ENCODE measurements at places on chromosomes 11 and 22. TPM values are rescaled to one million over a fixed set of nuclear protein-coding genes. Genes with fewer than 3 reads are reported as not detected.

TRIM66 gene
- 10.9 TPM for total RNA-seq

FGF19 gene
- total RNA-seq, result not detected

DNA sequence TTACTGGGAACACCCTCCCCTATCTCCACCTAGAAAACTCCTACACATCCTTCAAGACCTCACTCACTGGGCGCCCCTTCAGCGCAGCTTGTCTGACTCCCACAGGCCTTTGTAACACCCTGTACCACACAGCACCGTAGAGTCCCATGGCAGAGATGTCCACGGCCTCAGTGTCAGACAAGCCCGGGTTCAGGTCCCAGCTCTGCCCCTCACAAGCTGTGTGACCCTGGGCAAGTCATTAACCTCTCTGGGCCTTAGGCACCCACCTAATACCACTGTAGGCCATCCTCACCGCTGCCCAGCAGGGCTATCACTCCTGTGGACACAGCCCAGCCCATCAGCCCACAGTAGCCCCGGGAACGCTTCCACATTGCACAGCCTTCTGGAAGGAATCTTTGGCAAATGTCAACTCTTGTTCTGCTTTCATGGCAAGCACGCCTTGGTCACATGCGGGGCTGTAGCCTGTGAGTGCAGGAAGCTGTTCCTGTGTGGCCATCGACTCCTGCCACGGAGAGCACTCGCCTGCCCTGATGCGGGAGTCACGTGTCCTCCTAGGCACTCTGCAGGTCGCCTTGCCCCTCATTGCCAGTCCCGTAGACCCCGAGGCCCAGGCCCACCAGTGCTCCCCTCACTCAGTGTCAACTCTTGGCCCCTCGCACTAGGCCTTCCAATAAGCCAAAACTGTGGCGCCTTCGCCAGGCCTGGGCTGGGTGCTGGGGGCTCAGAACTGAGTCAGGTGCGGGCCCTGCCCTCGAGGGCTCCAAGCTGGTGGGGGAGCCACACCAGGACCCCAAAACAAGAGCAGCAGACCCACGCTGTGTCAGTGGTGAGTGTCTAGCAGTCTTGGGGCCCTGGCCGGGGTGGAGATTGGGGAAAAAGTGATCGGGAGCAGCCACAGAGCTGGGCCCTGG, 32.9 kb upstream of the RFPL3 start:
- DNase-seq, result no peak

AGBL2 gene
- total RNA-seq, result 0.25 TPM

GRCh38 chr11:61897387-61898246, 6.3 kb upstream of the FADS3 start:
- DNase-seq, result peak; percentile 84

GRCh38 chr11:123450623-123451022, 20.6 kb downstream of the GRAMD1B start:
- DNase-seq, result peak; percentile 87

- no peak for DNase-seq
Measured at GRCh38 chr11:36345535-36346141, 49.5 kb downstream of the PRR5L start.

CHKB gene
- total RNA-seq, result 54.6 TPM

DNA sequence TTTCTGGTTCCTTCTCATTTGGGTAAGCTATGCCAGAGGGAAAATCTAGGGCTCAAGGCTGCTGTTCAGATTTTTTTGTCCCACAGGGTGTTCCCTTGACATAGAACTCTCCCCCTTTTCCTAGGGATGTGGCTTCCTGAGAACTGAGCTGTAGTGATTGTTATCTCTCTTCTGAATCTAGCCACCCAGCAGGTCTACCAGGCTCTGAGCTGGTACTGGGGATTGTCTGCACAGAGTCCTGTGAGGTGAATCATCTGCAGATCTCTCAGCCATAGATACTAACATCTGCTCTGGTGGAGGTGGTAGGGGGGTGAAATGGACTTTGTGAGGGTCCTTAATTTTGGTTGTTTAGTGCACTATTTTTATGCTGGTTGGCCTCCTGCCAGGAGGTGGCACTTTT, 167.3 kb upstream of the PGR start:
- no peak for DNase-seq

- DNase-seq, result no peak
Measured at GRCh38 chr11:115927823-115928329, 423.7 kb upstream of the CADM1 start.

- DNase-seq, result no peak
Measured at GRCh38 chr22:23826510-23827350, 12.1 kb downstream of the DERL3 start.

DNA sequence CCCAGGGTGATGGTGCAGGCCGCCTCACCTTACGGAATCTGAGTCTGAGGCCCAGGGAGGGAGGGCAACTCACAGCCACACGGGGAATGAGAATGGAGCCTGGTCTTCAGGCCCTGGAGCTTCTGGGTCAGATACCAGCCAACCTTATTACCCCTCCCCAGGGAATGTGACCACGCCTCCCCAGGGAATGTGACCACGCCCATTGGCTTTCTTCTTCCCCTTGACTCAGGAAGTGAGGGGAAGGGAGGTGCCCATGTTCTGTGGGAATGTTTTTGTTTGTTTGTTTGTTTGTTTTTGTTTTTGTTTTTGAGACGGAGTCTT, 57.5 kb upstream of the RBFOX2 start:
- no peak for DNase-seq

DNA sequence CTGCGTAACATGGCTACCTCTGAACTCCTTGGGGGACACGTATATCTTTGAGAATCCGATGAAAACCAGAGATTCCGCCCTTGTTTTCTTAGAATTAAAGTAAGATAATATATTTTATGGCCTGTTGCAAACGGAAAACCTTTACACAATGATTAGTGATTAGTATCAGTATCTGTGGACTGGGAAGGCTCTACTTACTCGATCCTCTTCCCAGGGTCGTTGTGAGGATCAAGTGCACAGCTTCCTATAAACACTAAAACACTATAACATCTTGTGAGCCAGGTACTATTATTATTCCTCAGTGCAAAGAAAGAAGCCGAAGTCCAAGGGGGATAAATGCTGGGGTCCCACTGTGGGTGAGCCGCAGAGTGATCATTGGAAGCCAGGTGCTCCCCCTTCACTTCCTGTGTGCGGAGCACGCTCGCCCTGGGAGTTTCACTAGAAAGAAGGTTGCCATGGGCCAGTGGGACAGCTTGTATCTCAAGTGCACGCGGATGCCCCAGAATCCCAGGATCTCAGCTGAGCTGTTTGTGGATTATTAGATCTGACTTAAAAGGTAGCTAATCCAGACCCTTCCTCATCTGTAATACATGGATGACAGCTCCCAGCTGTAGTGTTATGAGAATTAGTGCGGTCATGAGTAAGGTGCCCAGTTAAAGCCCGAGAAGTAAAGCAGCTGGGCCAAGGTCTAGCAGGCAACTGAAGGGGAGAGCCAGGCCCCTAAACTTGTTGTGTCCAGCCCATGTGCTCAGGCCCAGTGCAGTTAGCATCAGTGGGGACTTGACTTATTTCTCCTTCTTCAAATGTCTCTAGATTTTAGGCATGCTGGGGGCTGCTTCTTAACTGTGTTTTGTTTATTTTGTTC, 839 bp downstream of the CBY1 start:
- peak; percentile 29 for DNase-seq

ASCL2 gene
- total RNA-seq, result not detected

GRCh38 chr11:3627291-3627690, 14.5 kb downstream of the ART5 start:
- peak; percentile 60 for DNase-seq

- DNase-seq, result no peak
Measured at GRCh38 chr11:127052404-127052803, 51.8 kb upstream of the KIRREL3 start.

OR5L2 gene
- not detected for total RNA-seq

DNA sequence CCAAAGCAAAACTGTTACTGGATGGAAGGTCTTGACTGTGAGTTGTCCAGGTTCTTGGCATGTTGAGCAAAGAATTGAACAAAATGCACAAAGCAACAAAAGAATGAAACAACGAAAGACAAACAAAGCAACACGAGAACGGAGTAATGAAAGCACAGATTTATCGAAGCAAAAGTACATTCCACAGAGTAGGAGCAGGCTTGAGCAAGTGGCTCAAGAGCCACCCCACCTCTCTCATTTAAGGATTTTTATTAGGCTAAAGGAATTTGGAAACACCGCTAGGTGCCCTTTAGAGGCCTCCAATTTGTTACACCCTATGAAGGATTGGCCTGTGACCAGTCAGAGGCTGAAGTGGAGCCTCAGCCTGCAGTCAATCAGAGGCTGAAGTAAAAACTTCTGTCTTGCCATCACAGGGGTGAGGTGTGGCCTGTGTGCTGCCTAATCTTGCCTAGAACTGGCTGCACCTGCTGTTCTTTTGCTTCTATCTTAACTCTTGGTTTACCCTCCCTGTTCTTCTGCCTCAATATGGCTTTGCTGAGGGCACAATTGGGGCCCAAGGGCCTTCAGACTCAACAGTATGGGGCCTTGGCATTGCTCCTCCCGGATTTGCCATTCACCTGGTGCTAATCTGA, 59.4 kb upstream of the FTH1 start:
- no peak for DNase-seq

GRCh38 chr22:29713156-29713727, 6.6 kb upstream of the CABP7 start:
- DNase-seq, result no peak

- DNase-seq, result no peak
Measured at GRCh38 chr22:26436903-26437515, 7.9 kb downstream of the ASPHD2 start.

SPON1 gene
- total RNA-seq, result 13.3 TPM

- no peak for DNase-seq
Measured at GRCh38 chr22:19176732-19177131, 1.8 kb downstream of the SLC25A1 start.

KCNJ11 gene
- 17.0 TPM for total RNA-seq

DNA sequence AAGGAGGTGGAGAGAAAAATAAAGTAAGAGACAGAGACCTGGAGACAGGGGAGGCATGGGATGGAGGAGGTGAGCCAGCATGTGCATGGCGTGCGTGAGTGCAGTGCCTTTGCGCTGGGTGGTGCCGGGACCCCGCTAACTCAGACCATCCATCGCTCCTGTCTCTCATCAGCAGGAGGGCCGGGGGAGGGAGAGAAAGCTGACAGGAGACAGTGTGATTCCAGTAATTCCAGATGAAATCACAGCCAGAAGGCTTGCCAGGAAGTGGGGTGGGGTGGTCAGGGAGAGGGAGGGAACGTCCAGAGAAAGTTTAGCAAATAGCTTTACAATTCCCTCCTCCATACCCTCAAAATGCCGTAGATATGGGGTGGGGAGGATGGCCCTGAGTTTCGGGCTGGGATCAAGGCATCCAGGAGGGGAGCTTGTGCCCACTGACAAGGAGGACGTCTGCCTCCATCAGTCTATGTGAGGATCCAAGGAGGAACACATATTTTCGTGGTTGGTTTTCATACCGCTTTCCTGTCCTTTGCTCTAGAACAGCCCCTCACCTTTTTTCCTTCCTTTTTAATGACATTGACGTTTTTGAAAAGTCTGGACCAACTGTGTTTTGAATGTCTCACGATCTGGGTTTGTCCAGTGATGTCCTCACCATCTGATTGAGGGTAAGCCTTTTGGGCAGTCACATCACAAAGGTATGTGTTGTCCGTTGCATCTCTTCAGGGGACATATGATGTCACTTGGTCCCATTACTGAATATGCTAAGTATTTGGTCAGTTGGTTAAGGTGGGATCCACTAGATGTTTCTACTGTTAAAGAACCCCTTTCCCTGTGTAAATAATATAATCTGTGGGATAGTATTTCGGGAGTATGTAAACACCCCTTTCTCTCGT, 567.3 kb downstream of the MIAT start:
- DNase-seq, result no peak

DNA sequence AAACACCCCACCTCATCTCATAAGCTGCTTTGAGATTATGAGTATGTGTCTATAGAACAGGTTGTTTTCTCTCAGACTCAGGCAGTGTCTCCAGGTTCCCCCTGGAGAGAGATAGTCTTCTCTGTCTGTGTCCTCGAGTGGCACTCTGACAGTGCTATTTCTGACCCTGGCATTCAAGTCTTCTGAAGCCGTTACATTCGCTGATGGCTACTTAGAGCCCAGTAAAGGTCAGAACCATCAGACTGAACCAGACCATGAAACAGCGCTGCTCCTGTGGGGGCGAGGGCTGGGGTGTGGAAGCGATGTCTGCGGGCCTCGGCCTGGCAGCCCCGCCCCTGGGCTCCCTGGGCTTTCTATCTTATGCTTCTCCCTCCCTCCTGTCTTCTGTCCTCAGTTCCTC, 23.5 kb downstream of the SHISA8 start:
- no peak for DNase-seq

All from cardiac muscle cell (in vitro differentiated cells and primary cell).